ENCODE measurements at places on chromosomes 5 and 9.

GRCh38 chr5:26326153-26326759 lies 712.1 kb downstream of the CDH9 start:
- no peak for DNase-seq

- DNase-seq, result no peak
Observed at GRCh38 chr9:77210116-77210515, 32.8 kb downstream of the VPS13A start.

DNA sequence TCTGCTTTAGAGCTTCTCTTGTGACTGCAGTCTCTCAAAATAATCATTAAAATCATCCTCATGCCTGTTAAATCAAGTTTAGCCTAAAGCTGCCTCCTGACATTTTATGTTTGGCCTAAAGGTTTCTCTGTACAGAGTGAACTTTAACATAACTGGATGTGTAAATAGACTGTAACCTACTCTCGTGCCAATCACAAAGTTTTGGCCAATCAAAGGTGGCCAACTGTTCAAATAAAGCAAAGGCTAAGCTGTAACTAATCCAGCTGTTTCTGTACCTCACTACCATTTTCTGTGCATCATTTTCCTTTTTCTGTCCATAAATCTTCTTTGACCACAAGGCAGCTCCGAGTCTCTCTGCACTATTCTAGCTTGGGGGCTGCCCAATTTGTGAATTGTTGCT lies 86.2 kb downstream of the GCNT1 start:
- DNase-seq, result no peak

- DNase-seq, result no peak
Observed at GRCh38 chr9:83066771-83067170, 3.8 kb upstream of the RASEF start.

GRCh38 chr5:168939887-168940544 lies 360.8 kb upstream of the PANK3 start:
- DNase-seq, result no peak

DNA sequence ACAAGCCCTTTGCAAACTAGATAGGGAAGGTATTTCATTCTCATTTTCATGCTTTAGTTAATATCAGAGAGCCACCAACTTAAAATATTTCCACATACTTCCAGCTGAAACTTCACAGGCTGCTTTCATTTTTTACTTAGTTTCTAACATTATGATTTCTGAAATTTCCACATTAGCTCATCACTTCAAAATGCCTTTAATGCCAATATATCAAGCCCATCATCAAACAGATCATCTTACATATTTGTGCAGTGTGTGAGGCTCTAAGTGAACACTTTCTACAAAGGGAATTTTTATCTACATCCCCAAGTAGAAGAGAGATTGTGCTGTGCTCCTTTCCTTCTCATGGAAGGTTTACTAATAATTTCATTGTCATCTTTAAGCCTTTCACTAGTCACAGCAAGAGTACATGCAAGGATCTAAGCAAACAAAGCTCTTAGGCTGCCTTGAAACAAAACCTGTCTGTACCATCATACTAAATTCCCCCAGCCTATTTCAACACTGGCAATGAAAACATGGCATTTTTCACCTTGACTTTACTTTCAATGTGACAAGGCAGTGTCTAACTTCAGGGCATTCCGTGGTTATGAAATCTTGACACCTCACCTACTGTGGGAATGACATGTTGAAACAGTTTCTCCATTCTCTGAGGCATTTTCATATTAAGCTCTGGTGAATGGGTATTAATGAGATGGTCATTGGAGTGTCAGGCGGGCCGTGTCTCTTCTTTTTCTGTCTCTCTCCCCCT lies 45.4 kb downstream of the PPP2R2B start:
- DNase-seq, result no peak

GRCh38 chr5:178377583-178378270 lies 145.1 kb upstream of the PHYKPL start:
- DNase-seq, result no peak

- no peak for DNase-seq
Observed at GRCh38 chr5:108581026-108581425, 166.7 kb upstream of the FER start.

GRCh38 chr5:127031863-127032232 lies 1.5 kb upstream of the MARCHF3 start:
- DNase-seq, result no peak

DNA sequence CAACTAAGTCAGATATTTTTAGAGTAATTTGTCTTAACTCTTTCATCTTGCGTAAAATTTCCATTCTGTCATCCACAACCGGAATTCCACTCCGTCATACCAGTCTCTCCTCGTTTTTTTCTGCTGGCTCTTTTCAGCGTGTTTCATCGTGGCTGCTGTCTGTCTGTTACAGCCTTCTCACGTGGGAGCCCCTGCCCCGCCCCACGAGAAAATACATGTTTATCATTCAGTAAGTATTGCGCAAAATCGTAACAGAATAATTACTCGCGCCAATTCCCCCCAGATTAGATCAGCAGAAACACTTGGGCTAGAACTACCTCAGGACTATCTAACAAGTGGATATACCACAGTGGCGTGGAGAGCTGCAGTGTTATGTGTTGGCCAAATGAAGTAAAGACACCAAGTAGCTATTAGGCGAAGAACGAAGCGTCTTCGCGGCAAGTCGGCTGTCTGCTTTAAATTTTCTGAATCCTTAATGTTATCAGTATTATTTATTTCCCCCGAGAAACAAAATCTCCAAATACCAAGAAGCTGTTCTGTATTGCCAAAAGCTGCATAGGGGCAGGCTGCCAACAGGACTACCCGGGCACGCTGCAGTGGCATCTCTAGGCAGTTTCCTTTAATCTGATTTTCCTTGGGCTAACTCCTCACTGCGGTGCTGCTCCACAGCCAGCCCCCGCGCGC lies 566 bp upstream of the FOCAD start:
- no peak for DNase-seq

DNA sequence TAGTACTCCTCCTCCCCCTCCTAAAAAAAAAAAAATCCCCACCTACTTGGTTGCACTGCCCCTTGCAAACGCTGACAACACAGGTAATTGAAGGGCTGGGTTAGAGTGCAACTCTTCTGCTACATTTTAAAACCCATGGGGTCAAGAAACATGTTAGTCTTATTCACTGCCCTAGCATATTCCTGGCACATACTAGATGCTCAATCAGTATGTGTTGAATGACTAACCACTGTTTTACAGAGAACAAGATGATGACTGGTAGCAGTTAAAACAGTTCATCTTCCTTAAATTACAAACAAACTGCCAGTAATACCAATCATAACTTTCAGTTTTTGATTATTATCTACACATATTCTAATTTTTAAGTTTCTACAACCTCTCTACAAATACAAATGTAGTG lies 124.4 kb downstream of the NFIB start:
- DNase-seq, result no peak

DNA sequence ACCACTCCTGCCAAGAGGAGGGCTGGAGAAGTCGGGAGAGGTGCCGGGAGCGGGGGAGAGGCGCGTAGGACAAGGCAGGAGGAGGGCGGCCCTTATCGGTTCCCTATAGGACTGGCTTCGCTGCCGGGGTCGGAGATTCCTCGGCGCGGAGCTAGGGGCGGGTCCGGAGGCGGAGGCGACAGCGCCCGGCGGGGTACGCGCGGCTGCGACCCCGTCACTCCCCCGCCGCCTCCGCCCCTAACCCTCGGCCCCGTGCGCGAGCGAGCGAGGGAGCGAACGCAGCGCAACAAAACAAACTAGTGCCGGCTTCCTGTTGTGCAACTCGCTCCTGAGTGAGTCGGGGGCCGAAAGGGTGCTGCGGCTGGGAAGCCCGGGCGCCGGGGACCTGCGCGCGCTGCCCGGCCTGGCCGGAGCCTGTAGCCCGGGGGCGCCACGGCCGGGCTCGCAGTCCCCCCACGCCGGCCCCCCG lies 2.0 kb downstream of the GLIS3 start:
- DNase-seq, result no peak

GRCh38 chr5:92652756-92653155 lies 928.3 kb downstream of the NR2F1-AS1 start:
- no peak for DNase-seq

- no peak for DNase-seq
Observed at GRCh38 chr5:61732796-61733195, 400.7 kb downstream of the ZSWIM6 start.

- DNase-seq, result no peak
Observed at GRCh38 chr5:53008751-53009150, 19.6 kb downstream of the ITGA2 start.

GRCh38 chr9:120505186-120505585 lies 74.8 kb downstream of the CDK5RAP2 start:
- no peak for DNase-seq

- no peak for DNase-seq
Observed at GRCh38 chr5:160743027-160743426, 109.0 kb downstream of the ATP10B start.

GRCh38 chr9:8613346-8613825 lies 813.8 kb upstream of the DMAC1 start:
- DNase-seq, result no peak

DNA sequence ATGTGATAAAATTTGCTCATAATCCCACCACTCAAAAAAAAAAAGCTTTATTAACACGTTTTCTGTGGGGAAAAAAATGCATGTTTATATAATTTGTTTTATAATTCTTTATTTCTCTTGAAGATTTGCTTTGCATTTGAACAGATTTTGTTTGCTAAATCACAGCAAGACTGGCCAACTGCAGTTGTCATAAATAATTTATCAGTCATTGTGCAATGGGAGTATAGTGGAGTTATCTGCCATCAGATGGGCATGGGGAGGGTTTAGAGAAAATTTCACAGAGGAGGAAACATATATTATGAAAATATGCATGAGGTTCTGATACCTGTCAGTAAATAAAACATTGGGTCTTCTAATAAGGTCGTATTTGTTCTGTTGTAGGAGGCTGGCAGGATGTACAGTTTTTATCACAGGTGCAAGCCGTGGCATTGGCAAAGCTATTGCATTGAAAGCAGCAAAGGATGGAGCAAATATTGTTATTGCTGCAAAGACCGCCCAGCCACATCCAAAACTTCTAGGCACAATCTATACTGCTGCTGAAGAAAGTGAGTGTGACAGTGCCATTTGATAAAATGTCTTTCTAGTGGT lies 23.8 kb downstream of the HSDL2 start:
- DNase-seq, result no peak

DNA sequence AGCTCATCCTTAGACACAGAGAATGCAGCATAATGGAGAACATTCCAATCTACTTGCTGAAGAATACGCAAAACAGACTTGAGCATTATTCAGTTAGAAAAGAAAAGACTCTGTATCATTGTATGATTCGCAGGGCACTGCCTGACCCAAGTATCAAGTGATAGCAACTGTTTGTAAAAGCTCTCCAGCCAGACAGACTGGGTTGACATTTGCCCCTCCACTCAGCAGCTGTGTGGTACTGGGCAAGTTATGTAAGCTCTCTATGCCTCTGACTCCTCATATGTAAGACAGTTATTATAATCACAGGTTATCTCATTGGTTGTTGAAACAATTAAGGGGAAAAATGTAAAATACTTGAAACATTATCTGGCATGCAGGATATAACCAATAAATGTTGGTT lies 505.0 kb downstream of the ELAVL2 start:
- DNase-seq, result no peak

GRCh38 chr5:75460532-75460931 lies 50.9 kb downstream of the CERT1 start:
- no peak for DNase-seq

- no peak for DNase-seq
Observed at GRCh38 chr5:73154208-73155006, 18.6 kb upstream of the TMEM174 start.

GRCh38 chr5:66818935-66819328 lies 222.7 kb downstream of the MAST4 start:
- no peak for DNase-seq

GRCh38 chr9:117414220-117414905 lies 494 bp downstream of the ASTN2 start:
- no peak for DNase-seq

- no peak for DNase-seq
Observed at GRCh38 chr5:174145821-174146220, 100.3 kb downstream of the NSG2 start.

DNA sequence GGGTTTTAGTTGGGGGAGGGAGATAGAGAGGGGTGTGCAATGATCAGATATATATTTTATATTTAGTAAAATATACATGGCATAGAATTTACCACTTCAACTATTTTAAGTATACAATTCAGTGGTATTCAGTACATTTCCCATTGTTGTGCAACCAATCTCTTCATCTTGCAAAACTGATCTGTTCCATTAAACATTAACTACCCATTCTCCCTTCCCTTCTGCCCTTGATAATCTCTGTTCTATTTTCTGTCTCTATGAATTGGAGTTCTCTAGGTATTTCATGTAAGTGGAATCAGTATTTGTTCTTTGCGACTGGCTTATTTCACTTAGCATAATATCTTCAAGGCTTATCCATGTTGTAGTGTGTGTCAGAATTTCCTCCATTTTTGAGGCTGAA lies 38.6 kb downstream of the TGFBI start:
- DNase-seq, result no peak

DNA sequence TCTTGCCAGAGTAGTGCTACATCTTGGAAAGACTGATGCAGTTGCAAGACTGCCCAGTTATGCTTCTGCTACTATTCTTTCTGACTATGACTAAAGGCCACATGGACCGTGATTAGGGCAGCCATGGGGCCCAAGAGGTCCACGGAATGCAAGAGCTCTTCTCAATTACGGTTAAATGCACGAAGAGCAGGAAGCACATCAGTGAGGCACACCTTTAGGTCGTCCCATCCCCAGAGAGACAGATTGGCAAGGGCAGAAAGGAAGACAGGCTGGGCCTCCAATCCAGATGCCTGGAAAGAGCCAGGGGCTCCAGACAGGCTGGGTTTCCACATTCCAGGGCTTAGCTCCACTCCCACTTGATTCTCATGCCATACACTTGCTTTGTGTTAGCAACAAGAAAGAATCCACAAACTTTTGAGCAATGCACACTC lies 132.3 kb upstream of the SLIT3 start:
- DNase-seq, result no peak

GRCh38 chr5:68419081-68419636 lies 203.6 kb downstream of the PIK3R1 start:
- DNase-seq, result no peak

GRCh38 chr5:176530983-176531901 lies 6.0 kb downstream of the RNF44 start:
- DNase-seq, result no peak

- DNase-seq, result no peak
Observed at GRCh38 chr5:119168401-119168800, 97.5 kb downstream of the DMXL1 start.

DNA sequence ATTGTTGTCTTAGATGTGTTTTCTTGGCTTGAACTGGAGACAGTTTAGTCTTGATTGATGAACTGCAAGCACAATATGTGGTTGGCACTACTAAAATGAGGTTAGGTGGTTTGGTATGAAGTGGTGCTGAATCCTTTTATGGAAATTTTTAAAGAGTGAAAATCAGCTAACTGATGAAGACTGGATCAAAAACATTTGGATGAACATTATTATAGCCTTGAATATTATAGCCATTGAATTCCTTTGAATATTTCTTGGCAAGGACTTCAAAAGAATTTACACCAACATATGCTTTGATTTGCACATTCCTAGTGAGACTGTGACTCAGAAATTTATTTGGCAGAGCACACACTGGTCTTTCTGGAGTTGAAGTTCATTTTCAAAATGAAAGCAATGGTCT lies 318.3 kb downstream of the CHSY3 start:
- no peak for DNase-seq
